CD8-positive, alpha-beta memory T cell (primary cell): ENCODE measurements at places on chromosomes 6 and 20.
A peak's percentile ranks its signal among the peaks of the same experiment; 100 is the strongest.

DNA sequence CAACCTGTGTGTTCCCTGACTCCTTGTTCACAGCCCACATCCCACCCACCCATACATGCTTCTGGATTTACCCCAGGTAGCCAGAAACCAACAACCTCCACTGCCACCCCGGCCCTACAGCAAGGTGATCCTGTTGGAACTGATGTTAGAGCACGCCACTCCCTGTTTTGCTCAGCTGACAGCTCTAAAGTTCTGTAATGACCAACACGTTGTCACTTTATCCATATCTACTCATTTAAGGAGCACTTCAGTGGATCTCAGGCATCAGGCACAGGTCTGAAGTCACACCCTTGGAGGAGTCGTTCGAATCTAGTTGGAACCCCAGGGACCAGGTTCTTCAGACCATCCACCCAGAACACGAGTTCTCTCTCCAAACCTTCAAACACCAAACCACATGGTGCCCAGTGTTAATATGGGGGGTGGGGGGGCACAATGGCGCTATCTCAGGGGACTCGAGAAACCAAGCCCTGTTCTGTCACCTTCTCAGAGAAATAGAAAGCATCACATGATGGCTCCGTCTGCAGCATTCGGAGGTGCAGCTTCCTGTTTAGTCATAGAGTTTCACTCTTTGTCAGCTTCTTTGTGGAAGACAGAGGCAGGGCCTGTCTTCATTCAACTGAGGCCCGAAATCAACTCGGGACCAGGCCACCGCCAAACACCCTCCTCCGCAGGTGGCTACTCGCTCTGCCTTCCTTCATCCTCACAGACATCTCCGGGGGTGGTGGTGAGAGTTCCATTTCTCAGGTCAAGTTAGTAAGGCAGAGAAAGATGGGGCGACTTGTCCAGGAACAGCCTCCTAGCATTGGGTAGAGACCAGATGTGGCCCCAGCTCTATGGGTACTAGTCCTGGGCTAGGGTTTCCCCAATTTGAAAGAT is 142.2 kb downstream of the NFATC2 start:
- peaks cover 12% of the 10 kb centered on the region for H3K36me3 ChIP-seq
- peaks cover 67% of the 10 kb centered on the region for H3K4me1 ChIP-seq
- DNase-seq: peak; percentile 53

DNA sequence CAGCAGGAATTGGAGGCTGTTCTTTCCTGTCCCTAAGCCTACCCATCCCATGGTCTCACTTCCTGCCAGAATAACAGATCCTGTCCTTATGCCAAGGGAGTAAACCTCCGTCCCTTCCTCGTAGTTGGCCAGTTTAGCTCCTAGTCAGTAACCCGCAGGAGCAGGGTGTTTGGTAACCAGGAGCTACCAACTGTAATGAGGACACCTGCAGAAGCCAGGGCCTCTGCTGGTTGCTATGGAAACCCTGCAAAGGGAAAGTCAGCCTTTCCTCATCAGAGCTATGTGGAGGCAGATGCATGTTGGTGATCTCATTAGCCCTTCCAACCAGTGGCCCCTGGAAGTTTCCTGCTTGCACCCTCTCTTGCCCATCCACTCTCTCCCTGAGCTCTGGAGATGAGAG is 368.2 kb upstream of the SULF2 start:
- H3K4me3 ChIP-seq: no peak overlapping the region
- H3K36me3 ChIP-seq: no peaks in the 10 kb centered on the region
- no peaks in the 10 kb centered on the region for H3K27me3 ChIP-seq
- DNase-seq: no peak
- no peaks in the 10 kb centered on the region for H3K4me1 ChIP-seq

DNA sequence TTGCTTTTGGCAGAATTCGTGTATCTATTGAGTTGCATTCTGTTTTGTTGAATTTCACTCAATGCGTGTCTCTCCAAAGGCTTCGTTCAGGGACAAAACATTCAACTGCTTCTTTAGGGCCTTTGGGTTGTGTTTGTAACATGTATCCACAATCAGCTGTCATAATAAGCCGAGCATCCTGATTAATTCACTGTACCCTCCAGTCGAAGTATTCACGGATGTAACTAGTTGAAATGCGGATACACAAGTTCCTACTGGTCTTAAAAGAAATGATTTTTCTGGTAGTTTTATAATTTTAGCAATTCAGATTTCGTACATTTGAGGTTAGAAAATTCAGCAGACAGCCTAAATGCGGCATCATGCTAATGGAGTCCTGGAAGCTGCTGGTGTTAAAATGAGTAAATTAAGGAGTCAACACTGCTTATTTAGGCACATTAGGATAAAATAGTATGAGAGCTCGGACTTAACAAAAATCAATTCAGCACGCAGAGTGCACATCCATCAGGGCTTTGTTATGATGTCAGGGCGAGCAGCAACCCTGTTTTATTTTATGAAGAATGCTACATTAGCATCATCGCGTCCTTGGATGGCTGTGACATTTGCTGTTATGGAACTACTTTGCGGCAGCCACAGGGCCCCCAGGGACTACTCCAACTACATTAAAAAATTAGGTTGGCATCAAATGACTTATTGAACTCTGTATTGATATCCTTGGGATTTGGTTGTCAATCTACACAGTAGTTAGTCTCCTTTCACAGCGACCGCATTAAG is 489.3 kb upstream of the FLRT3 start:
- no peaks in the 10 kb centered on the region for H3K36me3 ChIP-seq
- no peak for DNase-seq
- H3K4me1 ChIP-seq: no peaks in the 10 kb centered on the region

GRCh38 chr6:34912715-34913464 is 23.8 kb downstream of the ANKS1A start:
- peak; percentile 62 for DNase-seq
- no peaks in the 10 kb centered on the region for H3K36me3 ChIP-seq
- H3K4me1 ChIP-seq: peaks cover 17% of the 10 kb centered on the region

DNA sequence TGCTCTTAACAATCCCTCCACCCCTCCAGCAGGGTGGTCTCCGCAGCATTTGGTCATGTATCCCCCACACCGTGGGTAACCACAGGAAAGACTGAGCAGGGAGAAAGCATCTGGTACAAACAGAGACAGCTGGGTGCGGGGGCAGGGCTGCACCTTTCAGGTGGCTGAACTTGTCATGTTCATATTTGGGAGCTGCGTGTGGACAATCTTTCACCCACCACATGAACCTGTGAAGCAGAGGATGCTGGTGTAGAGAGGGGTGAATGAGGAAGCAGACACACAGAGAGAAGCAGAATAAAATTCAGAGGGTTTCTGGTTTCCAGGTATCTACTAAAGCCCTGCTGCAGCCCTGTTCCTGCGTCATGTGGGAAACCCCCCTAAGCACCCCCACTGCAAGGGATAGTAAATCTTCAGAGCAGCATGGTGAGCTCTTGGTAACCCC is 8.9 kb downstream of the GFOD1 start:
- H3K4me1 ChIP-seq: no peaks in the 10 kb centered on the region
- no peak overlapping the region for H3K27ac ChIP-seq
- H3K4me3 ChIP-seq: no peak overlapping the region
- no peaks in the 10 kb centered on the region for H3K36me3 ChIP-seq

- no peak for DNase-seq
- no peaks in the 10 kb centered on the region for H3K27me3 ChIP-seq
- H3K36me3 ChIP-seq: no peaks in the 10 kb centered on the region
- H3K4me1 ChIP-seq: no peaks in the 10 kb centered on the region
- H3K4me3 ChIP-seq: no peak overlapping the region
Observed at GRCh38 chr6:2117447-2117846, 128.0 kb downstream of the GMDS start.

- no peak for DNase-seq
- no peaks in the 10 kb centered on the region for H3K36me3 ChIP-seq
- no peaks in the 10 kb centered on the region for H3K27me3 ChIP-seq
- H3K4me1 ChIP-seq: no peaks in the 10 kb centered on the region
Observed at GRCh38 chr6:113184291-113184690, 672.9 kb upstream of the MARCKS start.

DNA sequence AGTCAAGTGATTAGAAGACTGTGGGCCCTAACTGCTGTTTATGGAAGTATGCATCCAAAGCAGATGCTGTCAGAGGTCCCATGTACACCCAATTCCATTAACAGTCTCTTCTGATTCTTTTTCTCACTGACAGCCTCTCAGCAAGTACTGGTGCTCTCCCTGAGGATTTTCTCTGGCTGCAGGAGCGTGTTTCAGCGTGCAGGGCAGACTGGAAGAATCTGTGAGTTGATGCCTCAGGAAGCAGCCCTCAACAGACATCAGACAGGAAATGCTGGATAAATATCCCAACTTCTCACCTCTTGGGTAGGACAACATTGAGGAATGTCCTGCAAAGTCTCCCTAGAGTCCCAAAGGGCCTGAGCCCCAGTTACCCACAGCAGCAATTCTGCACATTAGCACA is 40.8 kb downstream of the ANKEF1 start:
- no peaks in the 10 kb centered on the region for H3K4me1 ChIP-seq
- no peak for DNase-seq
- H3K4me3 ChIP-seq: no peak overlapping the region
- no peak overlapping the region for H3K27ac ChIP-seq
- H3K36me3 ChIP-seq: no peaks in the 10 kb centered on the region

GRCh38 chr6:136685540-136686108 is 106.7 kb downstream of the MAP3K5 start:
- no peak for DNase-seq
- no peaks in the 10 kb centered on the region for H3K4me1 ChIP-seq
- no peak overlapping the region for H3K27ac ChIP-seq
- H3K4me3 ChIP-seq: no peak overlapping the region
- no peaks in the 10 kb centered on the region for H3K36me3 ChIP-seq
- no peaks in the 10 kb centered on the region for H3K27me3 ChIP-seq

GRCh38 chr6:36616893-36617521 is 22.8 kb downstream of the SRSF3 start:
- H3K27ac ChIP-seq: no peak overlapping the region
- H3K4me1 ChIP-seq: no peaks in the 10 kb centered on the region
- H3K36me3 ChIP-seq: no peaks in the 10 kb centered on the region
- no peak overlapping the region for H3K4me3 ChIP-seq
- H3K27me3 ChIP-seq: no peaks in the 10 kb centered on the region

GRCh38 chr6:127190552-127190951 is 72.1 kb downstream of the RSPO3 start:
- no peaks in the 10 kb centered on the region for H3K36me3 ChIP-seq
- no peaks in the 10 kb centered on the region for H3K27me3 ChIP-seq
- H3K4me3 ChIP-seq: no peak overlapping the region
- no peak overlapping the region for H3K27ac ChIP-seq
- no peak for DNase-seq

DNA sequence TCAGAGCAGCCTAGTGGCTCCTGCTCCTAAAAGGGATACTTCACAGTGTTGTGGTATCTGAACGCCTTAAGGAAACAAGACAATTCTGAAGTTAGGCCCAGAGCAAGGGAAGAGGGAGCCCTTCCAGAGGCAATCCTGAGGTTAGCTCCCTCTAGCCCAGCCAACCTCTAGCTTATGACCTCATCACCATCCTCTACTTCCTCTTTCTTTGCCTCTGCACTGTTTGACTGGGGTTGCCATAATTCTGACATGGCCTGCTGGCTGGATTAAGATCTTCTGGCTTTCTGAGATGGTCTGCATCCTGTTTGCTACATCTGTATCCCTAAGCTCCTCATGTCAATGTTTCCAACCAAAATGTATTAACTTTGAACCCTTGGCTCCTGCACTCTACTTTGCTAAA is 23.3 kb upstream of the BMP2 start:
- no peaks in the 10 kb centered on the region for H3K27me3 ChIP-seq
- DNase-seq: no peak
- H3K4me3 ChIP-seq: no peak overlapping the region
- H3K36me3 ChIP-seq: no peaks in the 10 kb centered on the region
- H3K27ac ChIP-seq: no peak overlapping the region

- H3K36me3 ChIP-seq: no peaks in the 10 kb centered on the region
- H3K27ac ChIP-seq: no peak overlapping the region
- no peaks in the 10 kb centered on the region for H3K4me1 ChIP-seq
Observed at GRCh38 chr6:83226517-83226916, 33.4 kb downstream of the RWDD2A start.

GRCh38 chr6:125107896-125108295 is 45.7 kb upstream of the TPD52L1 start:
- H3K4me1 ChIP-seq: no peaks in the 10 kb centered on the region
- H3K36me3 ChIP-seq: no peaks in the 10 kb centered on the region
- H3K27me3 ChIP-seq: no peaks in the 10 kb centered on the region
- DNase-seq: no peak
- no peak overlapping the region for H3K4me3 ChIP-seq

GRCh38 chr20:2332711-2333110 is 36.9 kb downstream of the TGM3 start:
- H3K4me3 ChIP-seq: no peak overlapping the region
- no peaks in the 10 kb centered on the region for H3K36me3 ChIP-seq
- no peak overlapping the region for H3K27ac ChIP-seq
- H3K4me1 ChIP-seq: no peaks in the 10 kb centered on the region

- H3K36me3 ChIP-seq: no peaks in the 10 kb centered on the region
- H3K27ac ChIP-seq: no peak overlapping the region
- no peak for DNase-seq
- H3K4me3 ChIP-seq: no peak overlapping the region
Observed at GRCh38 chr6:118387921-118388701, 160.0 kb upstream of the PLN start.

DNA sequence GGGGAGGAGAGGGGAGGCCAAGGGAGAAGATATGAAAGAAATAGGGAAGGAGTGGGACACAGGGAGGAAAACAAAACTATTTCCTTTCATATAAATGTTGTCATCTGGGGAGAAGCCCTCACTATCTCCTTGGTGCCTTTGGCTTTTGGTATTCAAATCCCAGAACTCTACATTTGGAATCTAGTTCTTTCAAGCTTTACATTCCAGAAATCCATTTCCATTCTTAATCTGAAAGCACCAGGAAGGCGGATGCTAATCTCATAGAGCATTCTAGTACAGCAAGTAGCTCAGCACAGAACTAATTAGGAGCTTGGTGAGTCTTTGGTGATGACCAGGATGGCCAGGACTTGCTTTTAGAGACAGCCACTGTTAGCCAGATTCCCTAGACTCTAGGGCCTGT is 177.9 kb downstream of the KIF16B start:
- no peaks in the 10 kb centered on the region for H3K4me1 ChIP-seq
- H3K36me3 ChIP-seq: no peaks in the 10 kb centered on the region
- DNase-seq: no peak
- H3K27me3 ChIP-seq: no peaks in the 10 kb centered on the region
- no peak overlapping the region for H3K27ac ChIP-seq

DNA sequence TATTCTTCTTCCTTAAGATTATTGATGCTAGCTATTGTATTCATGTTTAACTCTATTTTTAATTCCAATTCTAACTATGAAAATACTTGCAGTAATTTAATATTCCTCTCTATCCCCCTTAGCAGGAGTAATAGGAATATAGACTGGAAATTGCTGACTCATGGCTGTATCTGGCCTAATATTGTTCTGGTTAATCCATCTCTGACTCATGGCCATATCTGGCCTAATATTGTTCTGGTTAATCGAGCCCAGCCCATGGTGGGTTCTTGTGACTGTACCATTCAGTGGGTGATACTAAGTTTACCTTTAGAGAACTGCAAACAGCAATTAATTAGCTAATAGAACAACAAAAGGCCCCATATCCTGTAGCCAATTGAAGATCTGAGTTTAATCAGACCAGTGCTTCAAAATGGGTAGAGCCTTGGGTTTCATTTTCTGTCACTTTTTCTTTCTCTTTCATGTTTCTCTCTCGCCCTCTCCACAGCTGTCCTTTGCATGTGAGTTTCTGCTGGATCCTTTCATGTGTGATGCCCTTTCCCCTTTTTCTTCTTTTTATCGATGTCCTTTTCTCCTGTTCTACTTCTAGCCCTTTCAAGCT is 50.6 kb downstream of the SLC22A3 start:
- no peak overlapping the region for H3K27ac ChIP-seq
- no peaks in the 10 kb centered on the region for H3K27me3 ChIP-seq
- H3K4me1 ChIP-seq: peaks cover 5% of the 10 kb centered on the region
- no peak for DNase-seq
- H3K36me3 ChIP-seq: no peaks in the 10 kb centered on the region
- no peak overlapping the region for H3K4me3 ChIP-seq
